ENCODE measurements at places on chromosomes 4 and X.

DNA sequence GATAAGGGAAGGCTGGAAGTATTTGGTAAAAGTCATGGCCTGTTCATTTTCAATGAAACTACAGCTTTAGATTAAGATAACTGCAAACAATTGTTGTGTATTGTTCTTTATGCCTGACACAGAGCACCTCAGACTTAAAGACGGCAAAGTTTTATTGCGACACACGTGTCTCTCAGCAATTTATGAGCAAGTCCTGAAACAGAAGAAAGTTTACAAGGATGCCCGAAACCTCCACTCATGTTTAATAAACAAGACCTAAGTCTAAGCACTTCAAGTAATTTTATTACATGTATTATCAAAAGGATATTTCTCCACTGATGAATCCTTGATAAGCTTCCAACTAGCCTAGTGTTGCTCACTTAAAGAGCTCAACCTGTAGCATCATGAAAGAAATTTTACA, 51.0 kb downstream of the DHX15 start:
- DNase-seq = no peak

DNA sequence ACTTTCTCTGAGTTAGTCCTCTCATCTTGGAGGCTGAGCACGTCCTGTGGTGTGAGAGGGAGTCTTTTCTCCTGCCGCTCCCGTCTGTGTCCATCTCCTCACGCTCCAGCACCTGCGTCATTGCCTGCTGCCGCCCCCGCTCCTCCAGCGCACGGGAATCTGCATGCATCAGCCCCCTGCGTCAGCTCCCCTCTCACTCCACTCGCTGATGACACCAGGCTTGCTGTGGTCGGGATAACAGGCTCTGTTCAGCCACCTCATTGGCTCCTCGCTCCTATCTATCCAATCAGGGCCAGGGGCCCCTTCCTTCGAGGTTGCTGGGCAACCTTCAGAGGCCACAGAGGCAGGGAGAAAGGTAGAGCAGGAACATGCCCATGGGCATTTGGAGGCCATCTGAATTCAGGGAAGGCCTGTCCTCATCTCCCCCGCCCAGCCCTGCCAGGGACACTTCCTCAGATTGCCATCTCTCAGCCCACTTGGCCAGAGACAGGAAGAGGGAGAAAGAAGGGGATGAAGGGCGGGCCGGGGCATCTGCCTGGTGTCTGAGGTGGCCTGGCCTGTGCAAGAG, 9.3 kb downstream of the ZNF185 start:
- DNase-seq = no peak

DNA sequence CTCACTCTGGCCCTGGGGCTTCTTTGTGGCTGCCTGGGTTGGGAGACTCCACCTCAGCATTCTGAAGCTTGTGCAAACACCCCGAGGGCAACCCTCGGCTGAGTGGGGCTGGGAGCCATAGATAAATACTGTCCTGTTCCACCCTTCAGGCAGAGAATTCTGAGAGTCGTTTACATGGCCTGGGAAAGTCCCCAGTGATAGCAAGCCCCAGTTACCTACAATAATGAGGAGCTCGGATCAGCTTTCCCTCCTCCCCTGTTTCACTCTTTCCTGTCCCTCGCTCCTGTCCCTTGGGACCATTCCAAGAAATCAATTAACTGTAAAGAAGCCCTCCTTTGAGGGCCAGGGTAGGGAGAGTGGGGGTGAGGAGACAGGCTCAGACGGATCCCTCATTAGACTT, 31.6 kb upstream of the DDX3X start:
- DNase-seq = no peak

- no peak for DNase-seq
Observed at GRCh38 chr4:145546175-145546915, 64.7 kb downstream of the SMAD1 start.

DNA sequence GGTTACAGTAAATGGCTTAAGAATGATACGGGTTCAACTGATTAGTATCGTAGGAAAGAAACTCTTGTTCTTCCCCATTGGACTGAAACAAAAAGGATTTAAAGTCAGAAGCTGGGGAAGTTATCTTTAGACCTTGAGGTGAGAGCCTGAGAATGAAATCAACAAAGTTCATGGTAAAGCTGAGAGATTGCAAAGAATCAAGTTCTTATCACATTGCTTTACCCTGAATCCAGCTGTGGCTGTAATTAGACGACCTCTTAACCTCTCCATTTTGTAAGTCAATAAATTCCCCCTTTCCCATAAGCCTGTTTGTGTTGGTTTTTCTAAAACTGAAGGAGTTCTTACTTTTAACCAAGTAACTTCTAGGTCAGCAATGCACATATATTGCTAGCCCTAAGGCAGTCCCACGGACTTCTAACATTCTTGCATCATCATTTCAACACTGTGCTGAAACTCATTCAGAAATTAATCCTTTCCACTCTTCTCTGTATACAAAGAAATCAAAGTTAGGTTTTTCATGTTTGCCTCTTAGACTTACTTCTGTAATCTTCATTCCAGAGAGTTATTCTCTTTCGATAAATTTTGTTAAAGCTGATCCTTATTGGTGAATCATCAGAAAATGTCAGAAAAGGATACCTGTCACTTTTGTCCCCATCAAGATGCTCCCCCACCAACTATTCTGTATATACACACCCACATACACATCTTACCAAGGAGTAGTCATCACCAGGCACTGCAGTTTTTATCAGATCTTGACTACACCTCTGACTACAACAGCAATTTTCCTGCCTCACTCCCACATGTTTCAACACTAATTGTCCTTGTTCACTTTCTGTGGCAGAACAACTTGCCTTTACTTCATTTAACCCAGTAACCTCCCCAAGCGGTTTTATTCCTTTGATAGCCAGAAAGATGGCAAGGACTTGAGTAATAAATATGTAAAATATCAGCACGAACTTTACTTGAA, 77.9 kb upstream of the STK26 start:
- no peak for DNase-seq

GRCh38 chrX:75156531-75156945, 455 bp upstream of the ABCB7 start:
- DNase-seq = no peak

DNA sequence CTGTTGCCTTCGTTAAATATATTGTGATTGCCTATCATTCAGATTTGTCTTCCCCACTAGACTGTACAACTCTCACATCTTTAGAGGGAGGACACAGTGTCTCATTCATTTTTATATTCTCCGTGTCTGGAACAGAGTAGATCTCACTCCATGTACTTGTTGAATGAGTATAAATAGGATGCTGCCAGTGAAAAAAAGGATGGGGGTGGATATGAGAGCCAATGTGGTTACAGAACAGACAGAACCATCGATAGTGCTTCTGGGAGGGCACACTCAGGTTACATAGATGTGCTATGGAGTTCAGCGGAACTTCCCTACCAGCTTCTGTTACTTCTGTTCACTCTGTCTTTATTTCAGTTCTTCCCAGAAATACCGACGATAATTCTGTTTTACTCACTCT, 66.9 kb downstream of the SH2D1A start:
- no peak for DNase-seq

DNA sequence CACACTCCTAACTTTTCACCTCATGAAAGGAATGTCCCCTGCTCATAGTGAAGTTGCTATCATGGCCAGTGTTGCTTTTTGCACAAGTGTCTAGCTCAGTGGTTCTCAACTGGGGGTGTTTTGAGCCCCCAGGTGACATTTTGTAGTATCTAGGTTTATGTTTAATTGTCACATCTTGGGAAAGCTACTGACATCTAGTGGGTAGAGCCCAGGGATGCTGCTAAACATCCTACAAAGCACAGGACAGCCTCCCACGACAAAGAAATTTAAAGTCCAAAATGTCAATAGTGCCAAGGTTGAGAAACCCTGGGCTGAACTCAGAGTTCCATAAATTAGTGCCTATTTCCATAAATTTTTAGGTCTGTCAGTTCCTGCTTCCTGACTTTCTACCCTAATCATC, 70.7 kb upstream of the HCCS start:
- no peak for DNase-seq

GRCh38 chr4:158814636-158815330, 46.0 kb downstream of the FNIP2 start:
- no peak for DNase-seq

- DNase-seq = no peak
Observed at GRCh38 chr4:80637190-80637589, 301.7 kb downstream of the CFAP299 start.

GRCh38 chr4:54169176-54169575, 59.9 kb upstream of the PDGFRA start:
- no peak for DNase-seq

All from CD4-positive, alpha-beta T cell treated with Interleukin-4 for 4 hours (primary cell).